Fibroblast of skin of right biceps (primary cell): ENCODE measurements at places on chromosomes 6 and 20.
A peak's percentile ranks its signal among the peaks of the same experiment; 100 is the strongest.

GRCh38 chr20:50333812-50334211 is 143.2 kb downstream of the CEBPB start:
- DNase-seq, result peak; percentile 93

GRCh38 chr6:125273251-125273650 is 28.5 kb downstream of the HDDC2 start:
- DNase-seq, result no peak

DNA sequence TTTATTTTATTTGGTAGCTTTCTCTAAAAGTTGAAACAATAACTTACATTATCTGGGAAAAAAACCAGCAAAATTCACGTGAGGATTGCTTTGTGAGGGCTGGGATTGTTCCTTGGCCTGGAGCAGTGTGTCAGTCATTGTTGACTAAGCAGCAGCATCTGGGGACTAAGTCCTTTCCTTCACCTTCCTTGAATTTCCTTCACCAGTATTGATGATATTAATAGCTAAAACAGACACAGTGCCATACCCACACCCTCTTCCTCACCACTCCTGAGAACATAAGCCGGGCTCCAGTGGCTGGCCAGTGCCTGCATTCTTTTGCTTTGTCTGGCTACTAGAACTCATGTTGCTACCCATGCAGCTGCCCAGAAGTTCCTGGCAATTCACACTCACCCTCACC is 23.7 kb downstream of the PLCB1 start:
- DNase-seq, result no peak

GRCh38 chr6:157405986-157406385 is 25.0 kb downstream of the ZDHHC14 start:
- DNase-seq, result peak; percentile 56

GRCh38 chr6:140661691-140662090 is 1287.2 kb upstream of the CITED2 start:
- peak; percentile 82 for DNase-seq

- DNase-seq, result peak; percentile 84
Measured at GRCh38 chr6:17281100-17281496, at the start of gene RBM24. Gene RBM24, plus strand, starts transcription at chr6:17281361. Its CDS starts 221 bp downstream, at chr6:17281582.

DNA sequence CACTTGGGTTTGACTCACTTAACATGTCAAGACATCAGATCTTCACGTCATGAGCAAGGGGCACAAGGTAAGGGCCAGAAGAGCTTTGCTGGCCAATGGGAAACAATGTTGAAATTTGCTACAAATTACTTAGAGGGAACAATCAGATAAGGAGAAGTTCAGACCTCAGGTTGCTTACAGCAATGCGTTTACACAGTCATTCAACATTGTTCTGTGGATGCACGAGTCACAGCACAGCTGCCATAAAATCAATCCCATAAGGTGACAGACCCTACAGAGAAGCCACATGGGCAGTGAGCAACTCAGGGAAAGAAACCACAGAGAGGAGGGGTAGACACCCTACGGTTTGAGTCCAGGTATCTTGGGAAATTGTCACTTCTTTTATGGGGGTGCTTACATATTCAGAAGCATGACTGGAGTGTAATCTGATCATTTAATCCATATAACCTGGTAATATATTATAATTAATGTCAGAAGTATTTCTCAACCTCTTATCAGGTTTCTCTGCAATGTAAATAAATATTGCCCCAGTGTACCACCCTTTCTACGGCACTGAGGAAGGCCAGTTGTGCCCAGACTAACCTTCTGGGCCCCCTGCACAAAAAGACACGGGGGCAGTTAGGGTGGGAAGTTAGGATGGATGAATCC is 2.3 kb upstream of the SLC22A2 start:
- no peak for DNase-seq

DNA sequence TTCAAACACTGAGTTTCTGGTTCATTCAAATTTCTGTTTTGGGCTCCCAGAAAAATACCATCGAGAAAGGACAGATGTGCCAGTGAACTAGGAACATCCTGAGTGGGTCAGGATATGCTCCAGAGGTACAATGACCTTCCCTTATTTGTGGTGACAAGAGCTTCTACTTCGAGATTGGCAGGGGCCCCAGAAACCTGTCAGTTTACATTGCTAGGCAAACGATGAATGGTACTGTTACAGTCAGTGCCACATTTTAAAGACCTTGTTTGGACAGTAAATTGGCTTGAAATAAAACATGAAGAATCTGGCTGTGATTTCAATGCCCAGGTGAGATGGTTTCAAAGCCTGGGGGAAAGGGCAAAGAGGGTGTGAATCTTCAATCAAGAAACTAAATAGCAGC is 454.5 kb upstream of the ID4 start:
- no peak for DNase-seq

DNA sequence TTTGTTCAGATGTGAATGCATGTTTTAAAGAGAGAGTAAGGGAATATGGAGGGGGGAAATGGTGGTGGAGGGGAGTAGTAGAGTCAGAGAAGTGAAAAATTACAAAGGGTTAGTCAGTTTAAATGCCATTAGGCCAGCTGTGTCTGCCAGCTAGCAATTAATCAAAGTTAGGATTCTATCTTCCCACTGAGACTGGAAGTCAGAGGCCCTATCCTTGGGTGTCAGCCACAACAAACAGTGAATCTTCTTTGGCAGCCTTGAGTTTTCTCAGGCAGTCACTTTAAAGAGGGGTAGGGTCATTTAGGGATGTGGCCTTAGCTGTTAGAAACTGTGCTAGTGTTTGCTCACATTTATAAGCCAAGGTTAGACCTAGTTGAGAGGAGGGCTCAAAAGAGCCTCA is 120.5 kb upstream of the BTBD3 start:
- DNase-seq, result peak; percentile 66
